ENCODE measurements at places on chromosomes 11 and 22.

DNA sequence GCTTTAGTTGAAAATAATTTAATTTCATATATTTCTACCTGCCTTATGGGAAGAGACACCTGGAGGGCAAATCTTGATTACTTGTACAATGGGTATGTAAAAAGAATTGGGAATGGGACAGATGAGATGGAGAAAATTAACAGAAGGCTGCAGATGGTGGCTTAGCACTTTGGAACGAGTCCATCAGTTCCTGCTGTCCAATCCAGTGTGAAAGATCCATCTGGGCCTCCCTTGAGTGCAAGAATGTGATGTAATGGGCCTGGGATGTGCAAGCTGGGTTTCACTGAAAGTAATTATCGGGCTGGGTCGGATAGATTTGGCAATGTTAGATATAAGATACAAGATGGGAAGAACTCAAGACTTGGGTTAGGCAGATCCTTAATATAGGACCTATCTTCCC lies 42.0 kb downstream of the CECR2 start:
- DNase-seq = no peak

GRCh38 chr11:116701876-116702275 lies 70.9 kb downstream of the BUD13 start:
- DNase-seq = no peak

DNA sequence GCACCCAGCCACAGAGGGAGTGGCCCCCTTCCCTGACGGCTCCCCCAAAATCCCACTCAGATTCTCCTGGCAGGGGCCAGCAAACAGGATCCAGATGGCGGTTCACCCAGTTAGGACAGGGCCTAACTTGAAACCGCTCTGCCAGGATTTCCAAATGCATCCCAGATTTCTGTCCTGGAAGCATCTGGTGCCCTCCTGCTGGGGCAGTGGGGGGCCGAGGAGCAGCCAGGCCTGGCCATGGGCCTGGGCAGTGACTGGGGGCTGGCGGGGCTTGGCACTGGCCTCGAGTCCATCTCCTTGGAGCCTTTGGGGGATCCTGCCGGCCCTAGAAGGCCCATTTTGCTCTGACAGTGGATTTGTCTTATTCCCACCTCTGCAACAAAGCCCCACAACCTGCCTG lies 17.9 kb upstream of the EMID1 start:
- DNase-seq = no peak

DNA sequence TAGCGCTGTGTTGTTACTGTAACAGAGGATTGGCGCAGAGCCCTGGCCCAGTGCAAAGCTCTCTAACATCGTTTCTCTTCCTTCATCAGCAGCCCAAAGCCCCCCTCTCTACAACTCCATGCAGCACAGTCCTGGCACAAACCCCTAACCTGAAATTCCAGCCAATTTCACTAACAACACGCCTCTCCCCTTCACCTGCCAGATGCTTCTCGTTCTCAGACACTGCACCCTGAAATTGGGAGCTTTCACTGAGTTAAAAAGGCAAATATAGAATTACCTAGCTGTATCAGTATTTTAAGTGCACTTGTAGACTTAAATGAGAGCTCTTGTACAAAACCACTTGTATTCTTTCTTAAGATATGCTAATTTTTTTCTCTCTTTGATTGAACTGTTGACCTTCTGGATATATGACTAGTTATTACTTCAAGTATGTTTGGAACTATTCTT lies 16.3 kb downstream of the GRAP2 start:
- DNase-seq = no peak

DNA sequence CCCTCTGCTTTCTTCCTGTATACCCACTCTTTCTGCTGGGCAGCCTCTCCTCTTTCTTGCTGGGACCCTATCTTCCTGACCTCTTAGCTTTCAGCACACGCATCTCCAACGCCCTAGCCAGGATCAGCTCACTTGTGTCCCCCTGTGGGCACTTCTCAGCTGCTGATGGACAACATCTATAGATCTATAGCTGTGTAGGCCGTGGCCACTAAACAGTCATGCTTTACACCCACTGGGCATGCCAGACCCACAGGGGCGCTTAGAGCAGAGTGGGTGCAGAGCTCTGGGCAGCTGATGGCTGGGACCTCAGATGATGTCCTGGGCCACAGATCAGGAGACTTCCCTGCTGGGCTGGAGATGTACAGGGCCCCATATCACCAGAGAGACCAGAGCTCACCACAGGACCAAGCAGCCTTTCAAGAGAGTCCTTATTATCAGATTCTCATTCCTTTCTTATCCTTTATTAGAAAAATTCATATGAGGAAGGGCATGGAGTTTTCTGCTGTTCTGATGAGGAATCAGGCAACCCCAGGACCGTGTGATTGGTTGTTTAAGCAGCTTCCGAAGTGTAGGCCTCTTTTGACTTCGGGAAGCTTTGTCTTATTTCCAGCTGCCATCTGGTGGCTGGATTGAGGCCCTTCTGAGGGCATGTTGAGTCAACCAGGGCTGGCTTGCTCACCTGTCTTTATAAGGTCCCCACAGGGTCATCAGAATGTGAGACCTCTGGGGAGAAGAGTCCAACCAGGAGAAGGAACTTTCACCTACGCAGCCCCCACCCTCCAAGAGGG lies 60.5 kb downstream of the OSBP2 start:
- DNase-seq = peak; percentile 44

DNA sequence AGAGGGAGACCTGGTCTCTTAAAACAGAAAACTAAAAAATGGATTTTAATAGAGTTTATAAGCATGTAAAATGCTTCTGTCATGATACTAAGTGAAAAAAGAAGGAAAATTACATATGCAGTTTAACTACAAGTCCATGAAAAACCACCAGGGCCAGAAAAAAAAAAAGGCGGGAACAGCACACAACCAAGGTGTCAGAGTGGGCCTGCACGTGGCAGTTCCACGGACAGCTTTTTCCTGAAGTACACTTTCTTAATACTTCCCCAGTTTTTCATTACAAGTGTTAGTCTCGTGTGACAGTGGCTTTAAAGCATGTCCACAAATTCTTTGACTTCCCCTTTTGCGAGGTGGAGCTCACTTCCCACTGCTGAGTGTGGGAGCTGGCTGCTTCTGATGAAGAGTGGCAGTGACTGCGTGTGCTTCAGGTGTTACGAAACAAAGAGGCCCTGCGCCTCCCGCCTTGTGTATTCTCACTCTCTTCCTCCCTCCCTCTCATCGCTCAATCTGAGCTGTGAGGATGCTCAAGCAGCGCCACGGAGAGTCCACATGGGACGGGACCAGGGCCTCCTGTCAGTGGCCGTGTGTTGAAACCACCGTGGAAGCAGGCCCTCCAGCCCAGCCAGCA lies 16.4 kb downstream of the PPM1F start:
- no peak for DNase-seq

DNA sequence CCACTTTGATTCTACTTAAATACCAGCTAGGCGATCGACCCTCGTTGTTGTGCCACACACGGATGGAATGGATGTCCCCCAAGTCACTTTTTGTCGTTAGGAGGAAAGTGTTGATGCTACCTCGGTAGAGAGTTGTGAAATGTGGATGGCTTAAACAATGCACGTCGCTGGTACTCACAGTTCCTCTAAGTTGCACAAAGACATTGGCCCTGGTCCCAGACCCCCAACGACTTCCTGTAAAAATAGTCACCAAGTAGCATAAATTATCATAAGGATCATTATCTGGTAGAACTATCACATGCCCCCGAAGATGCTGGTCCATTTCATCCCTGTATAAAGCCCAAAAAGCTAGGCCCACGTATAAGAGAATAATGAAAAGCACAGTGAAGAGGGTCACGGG lies 3.8 kb downstream of the PKDREJ start:
- no peak for DNase-seq

DNA sequence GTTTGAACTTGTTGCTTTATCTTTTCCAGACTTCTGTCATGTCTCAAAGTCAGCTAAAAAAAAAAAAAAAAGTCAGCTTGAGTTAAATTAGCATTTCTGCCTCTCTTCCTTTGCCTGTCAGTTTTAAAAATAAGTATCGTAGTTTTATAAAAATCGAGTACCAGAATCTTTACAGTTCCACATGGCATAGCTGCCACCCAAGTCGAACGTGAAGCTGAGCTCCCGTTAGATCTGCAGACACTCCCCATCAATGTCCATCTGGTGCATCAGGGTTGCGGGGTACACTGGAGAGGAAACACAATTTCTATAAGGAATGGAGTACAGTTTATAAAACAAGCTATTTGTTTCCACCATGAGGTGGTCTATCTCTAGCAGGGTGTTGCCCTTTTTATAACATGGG lies 41.0 kb upstream of the CCND1 start:
- DNase-seq = no peak

DNA sequence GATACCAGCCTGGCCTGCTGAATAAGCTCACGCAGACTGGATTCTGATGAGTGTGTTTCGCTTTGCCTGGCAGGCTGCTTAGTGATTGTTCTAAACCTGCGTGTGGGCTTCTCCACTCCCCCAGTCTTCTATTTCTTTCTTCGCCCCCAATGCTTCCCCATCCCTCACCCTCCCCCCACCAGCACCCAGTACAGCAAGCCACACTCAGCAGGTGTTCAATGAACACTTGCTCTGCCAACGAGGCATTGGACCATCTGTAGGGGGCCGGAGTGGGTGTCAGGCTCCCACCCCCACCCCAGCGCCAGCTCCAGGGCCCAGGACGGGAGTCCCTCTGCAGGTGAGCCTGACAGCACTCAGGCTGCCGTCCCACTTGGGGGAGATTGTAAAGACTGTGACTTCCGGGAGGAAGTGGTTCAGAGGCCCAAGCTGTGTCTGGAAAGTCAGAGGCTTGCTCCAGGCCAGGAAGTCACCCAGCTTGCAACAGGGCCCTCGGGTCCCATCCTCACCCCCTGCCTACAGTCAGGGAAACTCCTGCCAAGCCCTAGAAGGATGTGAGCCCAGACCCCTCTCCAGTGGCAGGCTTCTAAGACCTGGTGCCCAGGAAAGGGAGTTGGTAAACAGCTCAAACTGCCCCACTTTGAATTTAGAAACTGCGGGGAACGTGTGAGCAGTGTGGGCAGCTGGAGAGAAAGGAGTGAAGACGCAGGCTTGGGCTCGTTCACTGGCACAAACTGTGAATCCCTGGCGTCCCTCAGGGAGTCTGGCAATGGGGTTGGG lies 66.3 kb upstream of the PRDM11 start:
- peak; percentile 33 for DNase-seq

- no peak for DNase-seq
Measured at GRCh38 chr11:1771273-1771672, 7.5 kb upstream of the CTSD start.

DNA sequence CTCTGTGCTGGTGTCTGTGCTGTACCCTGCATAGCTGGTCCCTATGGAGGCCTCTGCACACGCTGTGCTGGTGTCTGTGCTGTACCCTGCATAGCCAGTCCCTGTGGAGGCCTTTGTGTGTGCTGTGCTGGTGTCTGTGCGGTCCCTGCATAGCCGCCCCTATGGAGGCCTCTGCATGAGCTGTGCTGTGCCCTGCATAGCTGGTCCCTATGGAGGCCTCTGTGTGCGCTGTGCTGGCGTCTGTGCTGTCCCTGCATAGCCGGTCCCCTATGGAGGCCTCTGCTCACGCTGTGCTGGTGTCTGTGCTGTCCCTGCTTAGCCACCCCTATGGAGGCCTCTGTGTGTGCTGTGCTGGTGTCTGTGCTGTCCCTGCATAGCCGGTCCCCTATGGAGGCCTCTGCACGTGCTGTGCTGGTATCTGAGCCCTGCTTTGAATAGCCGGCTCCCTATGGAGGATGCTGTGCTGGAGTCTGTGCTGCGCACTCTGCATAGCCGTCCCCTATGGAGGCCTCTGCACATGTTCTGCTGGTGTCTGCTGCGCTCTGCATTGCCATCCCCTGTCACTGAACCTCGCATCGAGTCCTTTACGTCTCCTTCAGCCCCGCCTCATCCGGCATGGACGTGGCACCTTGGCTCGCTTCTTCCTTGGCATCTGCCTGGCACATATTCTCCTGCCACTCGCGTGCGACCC lies 6.2 kb downstream of the NADSYN1 start:
- no peak for DNase-seq

DNA sequence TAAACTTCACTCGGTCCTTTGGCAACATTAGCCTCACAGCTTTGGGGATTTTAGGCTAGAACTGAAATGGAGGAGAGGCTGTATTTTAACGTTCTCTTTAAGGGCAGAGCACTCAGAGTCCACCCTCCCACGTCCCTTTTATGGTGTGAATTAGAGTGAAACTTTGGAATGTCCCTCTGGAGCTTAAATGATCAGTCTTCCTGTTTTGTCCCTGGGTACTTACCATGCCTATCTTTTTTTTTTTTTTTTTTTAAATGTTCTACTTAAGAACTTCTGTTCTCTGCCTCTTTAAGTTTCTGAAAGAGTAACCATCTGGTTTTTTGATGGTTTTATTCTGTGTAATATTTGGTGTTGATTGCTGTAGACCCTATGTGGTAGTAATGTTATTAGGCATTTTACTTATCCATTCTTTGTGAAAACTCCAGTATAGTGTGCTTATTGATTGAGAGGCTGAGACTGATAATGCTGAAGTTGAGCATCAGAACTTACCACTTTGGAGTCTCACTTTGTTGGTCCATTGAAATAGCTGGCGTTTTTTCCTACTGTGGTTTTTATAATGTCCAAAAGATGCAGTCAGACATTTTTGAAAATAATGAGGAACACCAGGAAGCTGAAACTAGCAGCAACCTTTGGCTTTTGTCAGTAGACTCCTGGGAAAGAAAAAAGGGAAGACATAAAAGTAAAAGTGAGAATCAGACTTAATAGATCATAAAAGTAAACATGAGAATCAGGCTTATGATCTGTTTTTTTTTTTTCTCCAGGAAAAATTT lies 11.6 kb downstream of the UVRAG start:
- DNase-seq = no peak

DNA sequence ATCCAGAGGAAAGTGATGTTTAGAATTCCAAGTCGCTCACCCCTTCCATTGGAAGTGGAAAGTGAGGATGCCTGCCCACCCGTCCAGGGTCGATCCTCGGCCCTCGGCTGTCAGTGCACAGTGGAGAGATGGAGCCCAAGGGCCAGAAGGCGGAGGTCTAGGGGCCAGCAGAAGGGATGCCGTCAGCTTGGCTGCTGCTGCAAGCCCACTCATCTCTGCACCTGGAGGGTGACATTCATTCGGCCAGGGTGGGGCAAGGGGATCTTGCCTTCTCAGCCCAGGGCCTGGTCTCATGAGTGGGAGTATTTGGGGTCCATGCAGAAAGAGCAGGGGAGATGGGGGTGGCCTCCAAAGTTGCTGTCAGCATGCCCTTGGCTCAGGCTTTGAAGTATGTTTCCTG lies 30.7 kb downstream of the LINC01488 start:
- DNase-seq = no peak

DNA sequence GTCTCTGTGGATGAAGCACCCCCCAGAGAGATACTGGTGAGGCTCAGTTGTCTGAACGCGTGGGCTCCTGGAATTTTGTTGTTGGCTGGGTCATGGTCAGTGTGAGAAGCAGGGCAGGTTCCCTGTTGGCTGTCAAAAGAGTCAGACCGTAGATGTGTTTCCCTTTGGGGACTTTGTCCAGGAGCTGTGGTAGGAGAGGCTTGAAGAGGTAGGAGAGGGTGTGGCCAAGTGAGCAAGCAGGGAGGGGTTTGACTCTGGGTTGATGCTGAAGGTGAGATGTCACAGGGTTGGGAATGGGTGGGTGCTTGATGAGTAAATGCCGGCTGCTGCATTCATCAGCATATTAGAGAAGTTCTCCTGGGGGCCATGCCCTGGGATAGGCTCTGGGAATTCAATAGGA lies 803.2 kb downstream of the TBC1D22A start:
- DNase-seq = no peak

- no peak for DNase-seq
Measured at GRCh38 chr22:43796567-43796966, 15.5 kb downstream of the EFCAB6 start.

- no peak for DNase-seq
Measured at GRCh38 chr11:122951211-122951610, 30.4 kb downstream of the BSX start.
